ENCODE measurements at places on chromosomes 1 and 21. TPM values are rescaled to one million over a fixed set of nuclear protein-coding genes. Genes with fewer than 3 reads are reported as not detected.

Gene S100A7A
- polyA plus RNA-seq: not detected

Gene S100A14
- 35.6 TPM for polyA plus RNA-seq

Gene ARMH1
- polyA plus RNA-seq: 3.4 TPM

Gene CRP
- not detected for polyA plus RNA-seq

Gene TRAPPC10
- polyA plus RNA-seq: 8.8 TPM

Gene ARHGAP30
- 1.2 TPM for polyA plus RNA-seq

Gene TFF3
- polyA plus RNA-seq: 10.0 TPM

Gene HES5
- polyA plus RNA-seq: not detected

All from kidney (tissue), 22 donors.